ENCODE measurements at places on chromosomes 2 and 18. TPM values are rescaled to one million over a fixed set of nuclear protein-coding genes. Genes with fewer than 3 reads are reported as not detected.

DNA sequence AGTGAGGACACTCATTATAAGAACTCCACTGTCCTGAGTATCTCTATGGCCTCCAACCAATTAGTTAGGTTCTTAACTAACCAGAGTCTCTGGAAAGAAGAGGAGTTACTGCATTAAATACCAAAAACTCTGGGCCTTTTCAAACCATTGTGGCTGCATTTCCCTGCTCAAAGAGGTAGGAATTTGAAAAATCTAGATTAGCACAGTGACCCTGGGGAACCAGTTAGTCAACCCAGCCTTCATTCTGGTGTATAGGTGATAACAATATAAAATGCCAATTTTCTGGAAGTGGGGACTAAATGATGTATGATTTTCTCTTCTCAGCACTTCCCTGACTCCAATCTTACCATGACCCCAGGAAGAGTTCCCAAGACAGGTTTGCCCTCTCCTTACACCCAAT, 287.8 kb upstream of the SETBP1 start:
- no peak for DNase-seq

GRCh38 chr2:238667008-238667407, 180.9 kb upstream of the TWIST2 start:
- no peak for DNase-seq

- DNase-seq, result peak; percentile 79
These were observed 75.3 kb downstream of the NFATC1 start for GRCh38 chr18:79471046-79471445.

CRYGB gene
- not detected for total RNA-seq

- DNase-seq, result no peak
These were observed 12.6 kb downstream of the EIF2AK3 start for GRCh38 chr2:88614497-88615157.

SLC14A1 gene
- 14.4 TPM for total RNA-seq

- no peak for DNase-seq
These were observed 8.9 kb upstream of the REL start for GRCh38 chr2:60872510-60872928.

- DNase-seq, result no peak
These were observed 76.1 kb downstream of the SP100 start for GRCh38 chr2:230492107-230492506.

MC4R gene
- not detected for total RNA-seq

HDHD2 gene
- total RNA-seq, result 29.1 TPM

DNA sequence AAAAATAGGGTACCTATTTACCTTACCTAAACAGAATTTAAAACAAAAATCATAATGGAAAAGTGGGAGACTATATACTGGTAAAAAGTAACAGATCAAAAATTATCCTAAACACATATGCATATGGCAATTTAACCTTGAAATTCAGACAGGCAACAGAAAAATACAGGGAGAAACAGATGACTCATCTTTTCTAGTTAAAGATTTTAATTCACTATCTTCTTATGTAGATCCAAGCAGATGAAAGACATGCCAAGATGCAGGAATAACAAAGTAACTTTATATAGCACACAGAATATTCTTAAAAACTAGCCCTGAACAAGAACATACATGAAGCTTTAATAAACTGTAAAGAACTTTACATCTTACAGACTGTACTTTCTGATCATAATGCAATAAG, 30.9 kb downstream of the PRPF40A start:
- DNase-seq, result no peak

DNA sequence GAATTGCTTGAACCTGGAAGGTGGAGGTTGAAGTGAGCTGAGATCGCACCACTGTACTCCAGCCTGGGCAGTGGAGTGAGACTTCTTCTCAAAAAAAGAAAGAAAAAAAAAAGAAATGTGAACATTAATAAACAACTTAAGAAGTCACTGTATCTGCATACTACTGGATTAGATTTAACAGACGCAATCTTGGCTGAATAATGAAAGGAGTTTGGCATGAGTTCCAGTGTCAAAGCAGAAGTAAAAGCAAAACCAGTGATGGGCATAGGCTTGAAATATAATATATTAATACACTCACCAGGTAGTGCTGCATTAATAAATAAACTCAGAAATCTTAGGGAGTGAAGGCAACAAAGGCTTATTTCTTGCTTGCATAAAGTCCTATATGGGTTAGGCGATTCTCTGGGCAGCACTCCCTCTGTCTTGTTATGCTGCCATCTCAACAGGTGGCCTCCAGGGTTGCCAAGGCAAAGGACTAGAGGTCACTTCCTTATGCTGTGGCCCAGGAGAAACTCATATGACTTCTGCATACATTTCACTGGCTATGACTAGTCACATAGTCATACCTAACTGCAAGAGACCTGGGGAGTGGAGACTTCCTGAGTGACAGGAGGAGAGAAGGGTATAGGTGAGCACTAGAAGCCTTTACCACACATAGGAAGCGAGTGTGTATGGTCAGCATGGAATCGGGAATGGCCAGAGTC, 296.2 kb upstream of the SPRED2 start:
- DNase-seq, result no peak

RAB6C gene
- total RNA-seq, result 0.36 TPM

DNA sequence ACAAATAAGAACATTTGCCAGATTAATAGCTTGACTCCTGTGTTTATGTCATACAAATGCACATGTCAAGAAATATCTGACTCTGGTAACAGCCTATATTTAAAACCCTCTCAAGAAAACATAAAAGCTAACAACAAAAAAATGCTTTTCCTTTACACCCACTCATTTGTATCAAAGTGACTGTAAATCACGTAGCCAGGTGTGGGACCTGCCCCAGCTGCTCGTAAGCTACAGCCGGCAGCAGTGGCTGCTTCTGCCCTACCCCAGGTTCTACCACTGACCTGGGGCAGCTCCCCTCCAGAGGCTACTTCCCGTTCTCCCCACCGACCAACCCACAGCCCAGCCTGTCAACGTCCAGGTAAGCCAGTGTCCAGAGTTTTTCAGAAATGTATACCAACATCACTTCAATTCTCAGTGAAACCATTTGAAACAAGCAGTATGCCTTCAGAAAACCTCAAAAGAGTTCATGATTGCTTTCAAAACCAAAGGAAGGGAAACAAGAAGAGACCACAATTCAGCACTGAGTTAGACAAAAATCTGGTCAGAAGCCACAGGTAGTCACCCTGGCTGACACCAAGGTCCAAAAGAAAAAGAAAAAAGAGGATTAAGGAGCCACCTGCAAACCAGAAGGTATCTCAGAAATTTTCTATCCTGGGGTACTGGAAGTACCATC, 40.4 kb downstream of the KIDINS220 start:
- no peak for DNase-seq

SH3RF3 gene
- total RNA-seq, result 5.7 TPM

SCN2A gene
- total RNA-seq, result 0.83 TPM

DNA sequence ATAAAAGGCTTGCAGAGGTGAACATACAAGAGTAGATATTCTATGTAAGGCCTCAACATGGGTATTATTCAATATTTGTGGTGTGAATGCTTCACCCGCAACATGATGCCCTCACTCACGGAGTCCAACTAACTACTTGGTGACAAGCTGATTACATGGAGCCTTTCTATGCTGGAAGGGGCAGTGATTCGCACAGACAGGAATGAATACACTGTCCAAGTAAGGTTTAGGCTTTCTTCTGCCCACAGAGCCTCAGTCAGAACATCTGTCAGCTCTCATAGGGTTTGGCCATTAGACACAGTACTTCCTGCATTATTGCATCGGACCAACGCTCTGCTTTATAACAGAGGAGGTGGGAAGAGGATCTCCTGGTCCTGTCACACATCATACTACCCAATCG, 80.3 kb upstream of the SLC35G4 start:
- no peak for DNase-seq

DNA sequence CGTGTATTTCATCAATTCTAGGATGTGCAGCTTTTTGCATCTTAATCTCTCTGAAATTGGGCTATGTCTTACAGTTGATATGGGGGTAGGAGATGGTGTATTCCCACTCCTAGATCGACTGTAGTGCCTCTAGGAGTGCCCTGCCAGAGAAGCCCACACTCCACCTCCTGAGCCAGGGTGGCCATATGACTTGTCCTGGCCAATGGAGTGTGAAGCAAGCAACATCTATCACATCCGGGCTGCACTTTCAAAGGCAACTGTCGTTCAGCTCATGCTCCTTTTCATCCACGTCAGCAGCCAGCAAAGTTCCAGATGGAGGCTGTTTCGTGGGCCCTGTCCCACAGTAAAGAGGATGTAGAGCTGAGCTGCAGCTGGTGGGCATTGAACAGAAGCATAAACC, 149.4 kb upstream of the SLC1A4 start:
- DNase-seq, result no peak

GRCh38 chr18:8052237-8052701, 485.2 kb downstream of the PTPRM start:
- no peak for DNase-seq

DNA sequence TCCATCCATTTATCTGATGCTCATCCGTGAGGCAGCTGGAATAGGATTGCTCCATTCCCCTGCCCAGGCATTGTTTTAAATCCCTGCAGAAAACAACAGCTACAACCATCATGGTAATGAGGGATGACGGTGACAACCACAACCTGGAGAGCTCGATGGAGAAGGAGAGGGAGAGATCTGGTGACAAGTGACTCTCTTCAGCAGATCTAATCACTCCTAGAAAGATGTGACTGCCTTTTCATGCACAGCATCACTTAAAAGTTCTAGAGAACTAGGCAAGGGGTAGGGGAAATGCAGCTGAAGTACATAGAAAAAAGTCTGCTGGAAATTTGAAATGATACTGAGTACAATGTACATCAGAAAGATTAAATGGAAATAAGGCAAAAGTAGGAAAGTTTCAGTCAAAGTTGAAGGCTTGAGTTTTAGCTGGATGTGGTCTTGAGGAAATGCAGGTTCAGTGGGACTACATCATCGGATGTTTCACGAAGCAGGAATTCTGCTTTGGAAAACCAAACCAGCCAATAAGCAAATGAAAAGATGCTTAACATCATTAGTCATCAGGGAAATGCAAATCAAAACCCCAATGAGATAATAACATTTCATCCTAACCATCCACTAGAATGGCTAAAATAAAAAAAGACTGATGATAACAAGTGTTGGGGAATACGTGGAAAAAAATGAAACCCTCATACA, 6.8 kb upstream of the ARHGAP25 start:
- DNase-seq, result no peak

- no peak for DNase-seq
These were observed 14.2 kb downstream of the SEPTIN2 start for GRCh38 chr2:241329669-241330615.

NABP1 gene
- total RNA-seq, result 10.5 TPM

CBLN2 gene
- 4.6 TPM for total RNA-seq

DNA sequence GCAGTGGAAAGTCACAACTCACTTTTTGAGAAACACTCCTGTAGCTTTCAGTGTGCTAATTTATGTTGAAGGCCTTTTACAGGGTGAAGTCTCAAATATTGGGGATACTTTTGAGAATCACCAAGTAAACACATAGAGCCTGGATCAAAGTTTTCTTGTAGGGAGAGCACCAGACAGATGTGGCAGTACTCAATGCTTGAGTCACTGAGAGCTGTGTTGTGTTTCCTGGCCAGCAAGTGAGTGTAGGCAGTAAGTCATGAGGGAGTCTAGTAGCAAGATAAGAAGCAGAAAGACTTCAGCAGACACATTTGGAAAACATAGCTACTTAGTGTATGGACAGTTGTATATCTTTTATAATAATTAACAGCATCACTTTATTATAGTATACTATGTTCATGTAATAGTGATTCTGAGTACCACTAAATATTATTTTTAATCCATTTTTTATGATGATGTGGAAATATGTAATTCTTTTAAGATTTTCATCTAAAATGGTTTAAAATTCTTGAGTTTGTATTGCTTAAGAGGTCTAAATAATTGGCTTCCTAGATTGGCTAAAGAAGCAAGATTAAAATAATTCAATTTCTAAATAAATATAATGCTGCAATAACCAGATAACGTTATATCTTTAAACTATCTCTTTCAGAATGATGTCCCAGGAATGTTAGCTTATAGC, 12.8 kb downstream of the PSMD1 start:
- no peak for DNase-seq

DNA sequence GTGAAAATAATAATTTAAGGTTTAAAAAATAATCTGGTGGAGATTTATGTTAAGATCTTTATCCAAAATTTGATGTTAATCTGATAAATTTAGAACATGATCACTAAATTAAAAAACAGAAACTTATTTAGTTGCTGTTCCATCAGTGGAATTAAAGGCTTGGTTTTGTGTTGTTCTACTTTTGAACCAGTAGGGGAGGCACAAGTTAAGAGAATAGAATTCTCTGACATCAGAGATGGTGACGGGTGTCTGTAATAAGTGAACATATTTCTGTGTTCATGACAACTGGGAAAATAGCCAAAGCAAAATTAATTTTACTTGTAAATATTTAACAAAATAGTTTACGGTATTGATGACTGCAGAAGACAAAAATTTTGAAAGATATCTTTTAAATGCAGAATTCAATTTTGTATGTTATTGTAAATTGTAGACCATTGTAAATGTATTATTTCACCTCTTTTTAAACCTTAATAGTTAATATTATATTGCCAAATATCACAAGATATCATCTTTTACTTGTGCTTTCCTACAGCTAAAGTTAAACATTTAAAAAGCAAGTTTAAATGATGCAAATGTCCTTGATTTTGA, 106.0 kb downstream of the UBR3 start:
- DNase-seq, result no peak

EGR4 gene
- total RNA-seq, result not detected

CTNNA2 gene
- total RNA-seq, result 1.8 TPM

DNA sequence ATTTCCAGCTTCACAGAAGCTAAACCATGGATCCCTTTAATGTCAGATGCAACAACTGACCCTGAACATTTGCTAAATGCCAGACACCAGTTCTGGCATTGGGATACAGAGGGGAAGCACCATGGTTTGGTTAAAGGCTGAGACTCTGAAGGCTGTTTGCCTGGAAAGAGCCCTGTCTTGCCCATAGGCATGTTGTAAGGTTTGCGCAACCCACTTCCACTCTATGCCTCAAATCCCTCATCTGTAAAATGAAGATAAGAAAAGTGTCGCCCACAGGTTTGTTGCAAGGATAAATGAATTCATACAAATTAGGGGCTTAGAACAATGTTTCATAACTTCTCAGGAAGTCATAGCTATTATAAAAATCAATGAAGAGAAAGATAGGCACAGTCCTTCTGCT, 380.9 kb upstream of the GYPC start:
- no peak for DNase-seq

GCG gene
- total RNA-seq, result not detected

GRCh38 chr18:26480897-26481795, 67.2 kb downstream of the KCTD1 start:
- no peak for DNase-seq

VSNL1 gene
- total RNA-seq, result 0.36 TPM

GRCh38 chr2:72271766-72272641, 124.3 kb upstream of the CYP26B1 start:
- DNase-seq, result no peak
